ENCODE measurements at places on chromosomes 13 and 19. TPM values are rescaled to one million over a fixed set of nuclear protein-coding genes. Genes with fewer than 3 reads are reported as not detected.

DNA sequence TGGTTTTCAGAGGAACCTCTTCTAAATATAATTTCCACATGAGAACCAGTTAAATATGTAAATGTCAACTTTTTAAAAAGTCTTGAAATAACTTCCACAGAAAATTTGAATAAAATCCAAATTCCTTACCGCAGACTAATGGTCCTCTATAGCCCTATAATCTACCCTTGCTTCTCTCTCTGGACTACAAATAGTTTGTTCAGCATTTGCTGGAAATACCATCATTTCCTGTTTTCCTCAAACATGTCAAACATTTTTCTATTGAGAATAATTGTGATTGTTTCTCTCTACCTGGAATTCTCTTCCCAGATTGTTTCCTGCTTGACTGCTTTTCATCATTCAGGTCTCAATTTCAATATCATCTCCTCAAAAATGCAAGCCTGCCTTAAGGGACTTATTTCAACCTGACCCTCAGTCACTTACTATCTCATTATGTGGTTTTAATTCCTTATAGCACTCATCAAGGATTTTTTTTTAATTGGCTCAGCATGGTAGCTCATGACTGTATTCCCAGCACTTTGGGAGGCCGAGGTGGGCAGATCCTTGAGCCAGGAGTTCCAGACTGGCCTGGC, 898.9 kb upstream of the MIR17HG start:
- H3K36me3 ChIP-seq = no peaks in the 10 kb centered on the region
- H3K27me3 ChIP-seq = no peaks in the 10 kb centered on the region
- H3K4me3 ChIP-seq = no peak overlapping the region
- no peak overlapping the region for H3K27ac ChIP-seq
- peaks cover 4% of the 10 kb centered on the region for H3K4me1 ChIP-seq

DNA sequence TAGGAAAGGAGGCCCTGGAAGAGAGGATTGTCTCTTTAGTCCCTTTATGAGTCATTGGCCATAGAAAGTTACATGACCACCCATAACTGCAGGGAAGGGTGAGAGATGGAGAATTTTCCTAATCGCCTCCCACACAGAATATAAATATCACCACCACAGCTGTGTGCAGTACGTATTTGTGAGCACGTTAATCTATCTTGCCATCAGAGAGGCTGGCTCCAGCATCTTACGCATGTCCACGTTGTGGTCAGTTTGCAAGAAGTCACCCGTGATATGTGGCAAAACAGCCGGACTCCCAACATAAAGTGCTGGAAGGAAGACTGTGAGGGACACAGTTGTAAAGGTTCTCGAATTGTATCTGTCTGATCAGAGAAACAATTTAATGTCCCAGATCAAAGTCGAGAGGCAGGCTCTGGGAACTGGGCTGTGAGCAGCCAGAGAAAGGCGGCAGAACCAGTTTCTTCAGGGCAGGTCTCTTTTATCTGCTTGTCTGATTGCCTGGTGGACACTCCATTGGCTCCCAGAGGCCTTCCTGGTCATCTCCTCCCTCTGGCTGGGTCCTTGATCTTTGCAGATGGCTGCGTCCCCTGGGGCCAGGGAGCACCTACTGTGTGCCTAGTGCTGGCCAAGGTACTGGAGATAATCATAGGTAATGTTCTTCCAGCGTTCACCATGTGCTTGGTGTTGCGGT, 74.9 kb downstream of the SIPA1L3 start:
- no peaks in the 10 kb centered on the region for H3K36me3 ChIP-seq
- no peaks in the 10 kb centered on the region for H3K27me3 ChIP-seq
- DNase-seq = peak; percentile 43
- no peak overlapping the region for H3K4me3 ChIP-seq
- peaks cover 29% of the 10 kb centered on the region for H3K4me1 ChIP-seq

- no peaks in the 10 kb centered on the region for H3K27me3 ChIP-seq
- no peak overlapping the region for H3K27ac ChIP-seq
- no peaks in the 10 kb centered on the region for H3K4me1 ChIP-seq
- no peaks in the 10 kb centered on the region for H3K36me3 ChIP-seq
- no peak overlapping the region for H3K4me3 ChIP-seq
- no peak for DNase-seq
These were observed 578.8 kb downstream of the DCT start for GRCh38 chr13:93900731-93901130.

GRCh38 chr19:49502866-49503581, 6.8 kb downstream of the RPS11 start:
- no peak overlapping the region for H3K27ac ChIP-seq
- no peak overlapping the region for H3K4me3 ChIP-seq
- H3K36me3 ChIP-seq = peaks cover 21% of the 10 kb centered on the region
- no peak for DNase-seq
- no peaks in the 10 kb centered on the region for H3K27me3 ChIP-seq
- peaks cover 22% of the 10 kb centered on the region for H3K4me1 ChIP-seq

- no peaks in the 10 kb centered on the region for H3K36me3 ChIP-seq
- H3K4me1 ChIP-seq = peaks cover 22% of the 10 kb centered on the region
- peak overlapping the region; percentile 61 for H3K4me3 ChIP-seq
- peak overlapping the region; percentile 55 for H3K27ac ChIP-seq
- peak; percentile 64 for DNase-seq
These were observed 1.3 kb downstream of the FARP1 start for GRCh38 chr13:98144027-98144741.

GRCh38 chr13:87622971-87623370, 48.2 kb upstream of the SLITRK5 start:
- H3K4me1 ChIP-seq = no peaks in the 10 kb centered on the region
- no peak overlapping the region for H3K4me3 ChIP-seq
- no peaks in the 10 kb centered on the region for H3K27me3 ChIP-seq
- no peaks in the 10 kb centered on the region for H3K36me3 ChIP-seq

GRCh38 chr19:40607311-40608239, 6.4 kb downstream of the LTBP4 start:
- H3K36me3 ChIP-seq = no peaks in the 10 kb centered on the region
- H3K4me3 ChIP-seq = no peak overlapping the region
- peaks cover 50% of the 10 kb centered on the region for H3K4me1 ChIP-seq
- peaks cover under 1% of the 10 kb centered on the region for H3K27me3 ChIP-seq

DNA sequence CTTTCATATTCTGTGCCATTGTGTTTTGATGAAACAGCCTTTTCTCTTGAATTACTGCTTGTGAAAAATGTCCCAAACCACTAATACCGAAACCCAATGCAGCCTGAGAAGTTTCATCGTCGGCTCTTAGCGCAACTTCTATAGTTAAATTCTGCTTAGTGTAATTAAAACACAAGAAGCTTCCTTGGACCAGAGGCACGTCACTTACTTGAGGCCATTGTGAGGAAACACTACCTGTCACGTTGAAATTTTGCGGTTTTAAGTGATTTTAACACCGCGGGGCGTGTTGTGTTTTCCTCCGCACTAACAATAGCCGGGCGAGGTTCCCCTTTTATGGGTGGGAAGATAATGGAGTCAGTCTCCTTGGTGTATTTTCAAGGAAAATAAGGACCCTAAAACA, 70.9 kb downstream of the GGACT start:
- H3K4me3 ChIP-seq = no peak overlapping the region
- H3K27ac ChIP-seq = no peak overlapping the region
- DNase-seq = no peak
- no peaks in the 10 kb centered on the region for H3K36me3 ChIP-seq

DNA sequence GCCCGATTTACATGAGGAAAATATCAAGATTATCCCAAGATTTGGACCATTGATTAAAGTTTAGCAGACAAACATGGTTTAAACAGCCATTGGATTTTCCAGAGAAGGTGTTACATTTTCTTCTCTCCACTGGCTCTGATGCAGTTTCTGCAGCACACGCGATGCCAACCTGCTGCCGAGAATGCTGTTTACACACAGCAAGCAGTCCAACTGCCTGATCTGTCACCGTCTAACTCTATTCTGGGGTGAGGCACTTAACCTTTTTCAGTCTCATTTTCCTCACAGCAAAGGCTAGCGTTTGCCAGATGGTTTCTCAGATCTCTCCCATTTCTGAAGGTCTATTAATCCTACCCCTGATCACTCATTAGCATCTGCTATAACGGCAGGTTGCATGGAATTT, 763.5 kb upstream of the GPC6 start:
- no peaks in the 10 kb centered on the region for H3K36me3 ChIP-seq
- no peak overlapping the region for H3K27ac ChIP-seq
- no peak for DNase-seq

CEACAM21 gene
- total RNA-seq = 16.3 TPM

C19orf67 gene
- total RNA-seq = not detected

COL5A3 gene
- total RNA-seq = 9.6 TPM

Measured in upper lobe of right lung (tissue), 1 donor.